Tibial nerve (tissue), 4 donors: ENCODE measurements at places on chromosomes 5 and 9. TPM values are rescaled to one million over a fixed set of nuclear protein-coding genes. Genes with fewer than 3 reads are reported as not detected.

GRCh38 chr9:109444771-109445320, 53.3 kb downstream of the PTPN3 start:
- DNase-seq: no peak

GRCh38 chr9:90009447-90009846, 404.6 kb downstream of the GADD45G start:
- DNase-seq: no peak

TMED7 gene
- 58.5 TPM for total RNA-seq

NEURL1B gene
- total RNA-seq: 93.3 TPM

GRCh38 chr9:85081963-85082362, 412.4 kb downstream of the NTRK2 start:
- no peak for DNase-seq

DNA sequence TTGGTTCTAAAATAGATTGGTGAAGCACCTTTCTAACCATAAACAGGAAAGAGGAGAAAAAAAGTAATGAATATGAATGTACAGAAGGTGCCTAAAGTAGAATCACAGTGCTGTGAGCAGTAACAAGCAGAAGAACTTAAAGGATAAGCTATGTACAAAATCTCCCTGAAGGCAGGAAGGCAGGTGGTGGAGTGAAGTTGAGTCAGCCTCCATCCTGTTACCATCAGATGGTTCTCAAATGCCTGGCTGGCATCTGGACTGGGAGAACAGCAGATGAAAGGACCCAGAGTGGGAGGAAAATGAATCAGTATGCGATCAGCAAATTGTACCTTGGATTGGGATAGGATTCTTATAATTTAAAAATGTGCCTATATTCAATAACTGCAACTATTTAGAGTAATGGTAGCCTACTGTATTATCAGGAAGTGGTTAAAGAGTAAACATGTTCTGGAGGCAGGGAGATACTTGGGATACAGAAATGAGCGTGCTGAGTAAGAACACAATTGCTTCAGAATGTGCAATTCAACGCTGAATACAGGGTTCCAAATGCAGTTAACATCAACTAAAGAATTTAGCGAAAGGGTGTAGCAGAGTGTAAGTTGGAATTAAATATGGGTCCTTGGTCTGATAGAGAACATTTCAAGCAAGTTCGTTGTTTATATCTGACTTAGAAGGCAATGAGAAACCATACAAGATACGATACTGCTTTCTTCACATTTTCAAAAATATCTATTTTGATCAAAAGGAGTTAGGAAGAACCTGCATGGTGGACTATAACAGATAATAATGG, 21.1 kb upstream of the FER start:
- no peak for DNase-seq

DNA sequence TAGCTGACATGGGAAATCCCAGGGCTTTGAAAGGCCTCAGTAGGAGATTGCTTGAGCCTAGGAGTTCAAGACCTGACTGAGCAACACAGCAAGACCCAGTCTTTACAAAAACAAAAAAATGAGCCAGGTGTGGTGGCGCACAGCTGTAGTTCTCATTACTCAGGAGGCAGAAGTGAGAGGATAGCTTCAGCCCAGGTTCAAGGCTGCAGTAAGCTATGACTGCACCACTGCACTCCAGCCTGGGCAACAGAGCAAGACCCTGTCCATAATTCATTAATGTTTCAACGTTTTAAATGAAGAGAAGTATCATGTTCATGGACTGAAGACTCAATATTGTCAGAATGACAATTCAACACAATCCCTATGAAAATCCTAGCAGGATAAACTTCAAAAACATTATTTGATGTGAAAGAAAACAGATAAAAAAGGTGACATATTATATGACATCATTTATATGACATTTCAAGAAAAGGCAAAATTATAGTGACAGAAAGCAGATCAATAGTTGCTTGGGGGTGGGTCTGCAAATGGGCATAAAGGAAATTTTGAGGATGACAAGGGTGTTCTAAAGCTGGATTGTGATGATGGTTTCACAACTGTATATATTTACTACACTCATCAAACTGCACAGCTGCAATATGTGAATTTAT, 3.7 kb downstream of the KIF3A start:
- DNase-seq: no peak

DNA sequence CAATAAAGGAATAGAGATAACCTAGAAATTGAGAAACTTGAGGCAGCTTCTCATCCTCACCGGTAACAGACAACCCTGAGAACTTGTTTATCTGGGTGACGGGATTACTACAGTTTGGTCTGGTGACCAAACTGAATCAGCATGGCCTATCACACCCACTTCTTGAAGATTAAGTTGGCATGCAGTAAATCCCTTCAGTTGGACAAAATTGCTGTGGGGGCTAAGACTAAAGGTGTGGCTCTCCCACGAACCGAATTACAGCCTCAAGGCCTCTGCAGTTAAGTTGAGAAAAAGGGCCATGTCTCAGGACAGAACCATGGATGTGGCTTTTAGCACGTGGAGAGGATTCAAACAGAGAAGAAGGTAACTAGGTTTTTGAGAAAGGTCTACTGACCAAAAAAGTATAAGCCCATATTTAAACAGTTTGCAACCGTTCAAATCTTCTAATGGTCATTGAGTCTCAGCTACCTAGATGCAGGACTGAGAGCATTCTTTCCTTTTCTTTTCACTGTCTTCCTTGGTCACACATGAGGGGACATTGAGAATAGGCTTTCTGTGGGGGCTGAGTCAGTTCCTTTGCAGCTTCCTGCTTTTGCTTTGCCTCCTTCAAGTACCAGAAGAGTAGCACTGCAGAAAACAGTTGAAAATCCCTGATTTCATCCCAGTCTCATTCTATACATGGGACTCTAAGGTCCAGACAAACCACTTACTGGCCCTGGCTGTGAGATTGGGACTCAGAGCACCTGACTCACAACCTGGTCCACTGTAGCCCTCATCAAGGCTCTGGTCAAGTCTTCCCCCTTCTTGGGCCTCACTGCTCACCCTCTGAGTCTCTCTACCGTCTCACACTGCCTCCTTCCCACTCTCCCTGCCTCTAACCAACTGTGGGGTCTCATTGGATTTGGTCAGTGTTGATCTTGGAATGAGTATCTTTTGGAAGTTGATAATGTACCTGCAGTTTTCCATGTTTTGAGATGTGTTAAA, 30.9 kb downstream of the PDE6A start:
- DNase-seq: no peak

C9orf78 gene
- 53.7 TPM for total RNA-seq
